ENCODE measurements at places on chromosomes 13 and 19.

DNA sequence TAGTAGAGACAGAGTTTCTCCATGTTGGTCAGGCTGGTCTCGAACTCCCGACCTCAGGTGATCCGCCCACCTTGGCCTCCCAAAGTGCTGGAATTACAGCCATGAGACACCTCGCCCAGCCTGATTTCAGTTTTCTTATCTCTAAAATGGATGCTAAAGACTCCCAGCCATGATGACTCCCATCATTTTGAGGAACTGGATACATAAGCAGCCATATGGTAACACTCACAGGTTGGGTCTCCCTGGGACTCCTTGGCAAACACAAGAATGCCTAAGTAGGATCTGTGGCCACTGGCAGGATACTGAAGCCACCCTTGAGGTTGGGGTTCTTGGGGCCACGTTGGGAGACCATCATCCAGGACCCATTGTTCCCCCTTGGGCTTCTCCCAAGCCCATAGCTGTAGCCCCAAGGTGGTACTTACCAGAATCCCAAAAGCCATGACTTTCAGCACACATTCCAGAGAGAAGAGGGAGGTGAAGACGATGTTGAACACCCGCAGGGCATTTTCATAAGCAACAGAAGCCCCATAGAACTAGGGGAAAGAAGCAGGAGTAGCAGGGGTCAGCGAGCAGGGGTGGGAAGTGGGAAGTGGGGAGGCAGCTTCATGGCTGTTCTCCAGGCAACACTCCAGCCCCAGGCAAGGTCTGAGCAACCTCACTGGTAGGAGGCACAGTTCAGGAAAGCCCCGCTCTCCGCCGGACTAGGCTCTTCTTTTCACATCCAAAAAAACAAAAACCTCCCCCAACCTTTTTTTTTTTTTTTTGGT is 102.5 kb downstream of the IER2 start:
- DNase-seq = no peak

DNA sequence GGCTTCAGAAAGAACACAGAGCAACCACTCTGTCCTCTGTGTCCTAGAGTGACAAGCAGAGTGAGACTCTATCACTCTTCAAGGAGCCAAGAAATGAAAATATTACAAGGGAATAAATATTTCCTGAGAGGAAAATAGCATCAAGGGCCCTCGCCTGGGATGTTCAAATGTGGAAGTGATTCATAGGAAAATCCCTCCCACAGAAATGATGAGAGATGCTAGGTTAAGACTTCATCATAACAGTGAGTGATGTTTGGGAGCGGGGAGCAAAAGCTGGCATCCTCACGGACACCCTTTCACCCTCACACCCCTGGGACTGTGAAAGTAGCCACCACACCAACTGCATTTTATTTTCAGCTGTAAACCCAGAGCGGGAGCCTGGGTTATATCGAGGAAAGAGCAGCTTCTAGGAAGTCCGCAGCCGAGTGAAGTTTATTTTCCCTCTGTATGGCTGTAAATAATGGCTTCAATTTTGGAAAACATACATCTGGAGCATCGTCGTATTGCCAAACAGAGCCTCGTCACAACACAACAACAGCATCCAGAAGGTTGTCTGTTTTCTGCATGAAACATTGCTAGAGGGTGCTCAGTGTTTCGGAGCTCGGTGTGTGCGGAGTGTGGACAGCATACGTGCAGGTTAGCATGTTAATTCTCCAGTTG is 54.8 kb downstream of the DLEU7 start:
- no peak for DNase-seq

DNA sequence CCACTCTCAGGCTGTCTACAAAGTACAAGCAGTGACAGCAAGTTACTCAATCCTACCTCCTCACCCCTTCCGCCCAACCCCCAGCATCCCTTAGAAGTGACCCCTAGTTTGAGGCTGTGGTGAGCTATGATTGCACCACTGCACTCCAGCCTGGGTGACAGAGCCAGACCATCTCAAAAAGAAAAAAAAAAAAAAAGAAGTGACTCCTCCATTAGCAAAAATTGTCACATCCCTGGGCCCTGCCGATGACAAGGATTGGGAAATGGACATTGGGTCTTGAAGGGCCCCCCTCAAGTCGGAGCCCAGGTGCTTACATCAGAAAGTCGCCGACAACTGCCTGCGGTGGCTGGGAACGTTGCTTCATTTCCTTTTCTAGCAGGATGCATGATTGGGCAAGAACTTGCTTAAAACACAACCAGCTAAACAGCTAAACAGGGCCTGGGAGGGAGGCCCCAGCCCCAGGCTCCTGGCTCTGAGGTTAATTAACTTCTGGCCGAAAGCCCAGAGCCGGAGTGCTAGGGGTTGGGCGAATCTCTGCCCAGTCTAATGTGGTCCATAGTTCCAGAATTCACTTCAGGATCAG is 15.3 kb downstream of the RAB3D start:
- DNase-seq = no peak

DNA sequence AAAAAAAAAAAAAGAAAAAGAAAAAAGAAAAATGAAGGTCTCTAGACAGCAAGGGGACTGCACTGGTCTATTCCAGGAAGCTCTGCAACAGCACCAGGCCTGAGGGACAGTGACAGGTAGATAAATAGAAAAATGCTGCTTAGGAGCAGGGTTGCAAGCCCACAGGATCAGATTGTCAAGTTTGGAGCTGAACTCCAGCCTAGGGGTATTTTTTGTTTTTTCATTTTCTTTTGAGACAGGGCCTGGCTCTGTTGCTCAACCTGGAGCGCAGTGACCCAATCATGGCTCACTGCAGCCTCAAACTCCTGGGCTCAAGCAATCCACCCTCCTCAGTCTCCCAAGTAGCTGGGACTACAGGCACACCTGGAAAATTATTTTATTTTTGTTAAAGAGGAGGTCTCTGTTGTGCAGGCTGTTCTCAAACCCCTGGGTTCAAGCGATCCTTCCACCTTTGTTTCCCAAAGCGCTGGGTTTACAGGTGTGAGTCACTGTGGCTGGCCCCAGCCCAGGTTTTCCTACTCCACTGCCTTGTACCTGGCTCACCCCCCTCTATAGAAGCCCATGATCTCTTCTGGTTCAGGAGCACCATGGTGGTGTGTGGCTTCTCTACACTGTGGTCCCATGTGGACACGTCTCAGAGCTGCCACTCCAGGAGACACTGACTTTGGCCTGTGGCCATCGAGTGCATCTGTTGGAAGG is 23.9 kb downstream of the POP4 start:
- DNase-seq = no peak

DNA sequence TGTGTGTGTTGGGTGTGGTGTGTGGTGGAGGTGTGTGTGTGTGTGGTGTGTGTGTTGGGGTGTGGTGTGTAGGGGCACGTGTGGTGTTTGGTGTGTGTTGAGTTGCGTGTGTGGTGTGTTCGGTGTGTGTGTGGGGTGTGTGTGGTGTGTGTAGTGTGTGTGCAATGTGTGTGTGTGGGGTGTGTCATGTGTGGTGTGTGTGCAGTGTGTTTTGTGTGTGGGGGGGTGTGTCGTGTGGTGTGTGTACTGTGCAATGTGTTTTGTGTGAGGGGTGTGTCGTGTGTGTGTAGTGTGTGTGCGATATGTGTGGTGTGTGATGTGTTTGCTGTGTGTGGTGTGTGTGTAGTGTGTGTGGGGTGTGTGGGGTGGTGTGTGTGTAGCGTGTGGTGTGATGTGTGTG is 6.0 kb upstream of the KPTN start:
- DNase-seq = no peak

GRCh38 chr13:108137176-108137575 is 78.2 kb downstream of the LIG4 start:
- no peak for DNase-seq

DNA sequence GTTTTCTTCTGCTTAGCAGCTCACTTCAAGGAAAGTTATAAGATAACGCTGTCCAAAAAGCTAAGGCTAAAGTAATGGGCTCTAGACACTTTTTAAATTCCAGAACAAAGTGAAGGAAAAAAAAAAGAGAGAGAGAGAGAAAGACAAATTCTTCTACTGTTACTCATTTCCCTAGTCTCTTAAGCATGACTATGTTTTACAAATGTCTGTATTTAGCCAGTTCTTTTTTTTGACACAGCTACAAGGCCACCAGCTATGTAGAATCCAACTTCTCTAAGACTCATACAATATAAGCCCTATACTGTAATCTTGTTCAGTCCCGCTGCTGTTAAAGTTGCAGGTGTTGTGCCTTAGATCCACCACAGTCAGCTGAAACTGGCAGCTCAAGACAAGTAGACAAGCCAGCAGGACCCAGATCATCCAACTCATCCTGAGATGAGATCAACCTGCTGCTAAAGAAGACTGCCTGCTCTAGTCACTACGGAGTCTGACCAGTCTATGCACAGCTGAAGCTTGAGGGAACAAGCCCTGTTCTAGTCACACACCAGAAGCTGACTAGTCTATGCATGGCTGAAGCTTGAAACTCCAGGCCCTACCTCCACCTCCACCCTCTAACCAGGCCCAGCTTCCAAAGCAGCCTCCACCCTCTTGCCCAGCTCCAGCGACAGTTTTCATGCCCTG is 10.3 kb upstream of the ZNF83 start:
- no peak for DNase-seq

GRCh38 chr19:35143231-35143715 is at the start of gene FXYD7:
FXYD7 (plus strand) TSS chr19:35143255; CDS start chr19:35143334, 79 bp downstream.
- no peak for DNase-seq

DNA sequence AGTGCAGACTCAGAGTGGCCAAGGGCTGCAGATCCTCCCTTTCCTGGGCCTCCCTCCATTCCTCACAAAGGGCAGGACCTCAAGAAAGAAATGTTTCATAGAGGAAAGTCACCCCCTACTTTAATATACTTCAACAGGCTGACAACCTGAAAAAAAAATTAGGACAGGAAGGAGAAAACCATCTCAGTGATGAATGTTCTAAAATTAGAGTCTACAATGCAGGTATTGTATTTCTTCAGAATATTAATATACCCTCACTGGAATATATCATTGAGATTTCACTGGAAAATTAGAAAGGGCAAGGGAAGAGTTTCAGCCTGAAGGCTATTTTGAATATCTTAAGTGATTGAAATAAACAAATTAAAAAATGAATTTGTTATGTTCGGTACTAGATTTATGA is 176.9 kb downstream of the DNAJC15 start:
- DNase-seq = no peak

- DNase-seq = no peak
Measured at GRCh38 chr13:98556968-98557631, 19.8 kb downstream of the STK24 start.

DNA sequence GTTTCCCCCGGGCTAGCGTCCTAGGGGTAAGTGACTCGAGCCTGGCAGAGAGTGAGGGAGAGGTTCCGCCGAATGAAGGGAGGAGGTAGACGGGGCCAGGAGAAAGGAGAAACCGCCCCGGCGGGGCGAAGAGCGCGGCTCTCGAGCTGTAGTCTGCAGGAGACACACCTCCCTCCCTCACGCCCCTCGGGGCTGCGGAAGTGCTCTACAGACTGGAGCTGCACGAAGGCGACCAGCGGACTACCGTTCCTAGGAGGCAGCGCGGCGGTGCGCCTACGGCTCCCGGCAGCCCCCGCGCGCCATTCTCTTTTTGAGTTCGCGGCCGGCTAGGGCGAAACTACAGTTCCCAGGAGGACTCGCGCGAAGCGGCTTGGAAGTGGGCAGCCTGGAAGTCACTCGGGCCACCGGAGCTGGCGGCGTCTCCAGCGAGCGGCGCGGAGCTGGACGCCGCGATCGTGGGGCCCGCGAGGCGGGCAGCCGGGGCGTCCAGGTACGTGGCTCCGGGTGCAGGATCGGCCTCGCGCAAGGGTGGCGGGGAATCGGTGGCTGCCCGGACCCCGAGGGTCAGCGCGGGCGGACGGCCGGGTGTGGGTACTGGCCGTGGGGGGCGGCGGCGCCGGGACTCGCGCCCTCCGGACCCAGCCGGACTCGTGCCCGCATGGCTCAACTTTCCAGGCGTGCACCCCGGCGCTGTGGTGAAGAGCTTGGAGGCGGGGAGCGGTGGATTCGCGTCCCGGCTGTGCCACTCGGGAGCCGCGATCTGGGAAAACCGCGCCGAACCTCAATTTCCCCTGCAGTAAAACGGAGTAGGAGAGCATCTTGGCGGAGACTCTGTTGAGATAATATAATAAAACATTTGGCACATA is at the start of gene SIPA1L3:
Gene SIPA1L3 (plus strand): TSS at position 340 of the 866 bp plus-strand sequence. CDS start 174,358 bp downstream, outside the sequence.
- DNase-seq = peak; percentile 73

DNA sequence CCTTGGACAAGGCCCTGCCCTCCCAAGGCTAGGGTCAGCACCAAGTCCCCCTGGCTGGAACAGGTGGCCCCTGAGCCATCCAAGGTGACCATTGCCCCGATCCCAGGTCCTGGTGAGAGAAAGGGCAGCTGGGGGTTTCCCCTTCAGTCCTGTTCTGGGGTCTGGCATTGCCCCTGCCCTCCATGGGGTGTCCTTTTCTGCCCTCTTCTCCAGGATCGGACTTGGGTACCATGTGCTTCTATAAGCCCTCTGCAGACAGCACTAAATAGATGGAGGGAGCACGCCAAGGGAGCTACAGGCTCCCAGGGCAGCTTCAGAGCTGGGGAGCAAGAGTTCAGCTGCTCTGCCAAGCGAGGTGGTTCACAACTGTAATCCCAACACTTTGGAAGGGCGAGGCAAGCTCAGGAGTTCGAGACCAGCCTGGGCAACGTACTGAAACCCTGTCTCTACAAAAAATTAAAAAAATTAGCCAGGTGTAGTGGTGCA is 13.5 kb upstream of the KCNN1 start:
- DNase-seq = no peak

GRCh38 chr13:23620211-23620610 is 50.0 kb downstream of the TNFRSF19 start:
- no peak for DNase-seq

DNA sequence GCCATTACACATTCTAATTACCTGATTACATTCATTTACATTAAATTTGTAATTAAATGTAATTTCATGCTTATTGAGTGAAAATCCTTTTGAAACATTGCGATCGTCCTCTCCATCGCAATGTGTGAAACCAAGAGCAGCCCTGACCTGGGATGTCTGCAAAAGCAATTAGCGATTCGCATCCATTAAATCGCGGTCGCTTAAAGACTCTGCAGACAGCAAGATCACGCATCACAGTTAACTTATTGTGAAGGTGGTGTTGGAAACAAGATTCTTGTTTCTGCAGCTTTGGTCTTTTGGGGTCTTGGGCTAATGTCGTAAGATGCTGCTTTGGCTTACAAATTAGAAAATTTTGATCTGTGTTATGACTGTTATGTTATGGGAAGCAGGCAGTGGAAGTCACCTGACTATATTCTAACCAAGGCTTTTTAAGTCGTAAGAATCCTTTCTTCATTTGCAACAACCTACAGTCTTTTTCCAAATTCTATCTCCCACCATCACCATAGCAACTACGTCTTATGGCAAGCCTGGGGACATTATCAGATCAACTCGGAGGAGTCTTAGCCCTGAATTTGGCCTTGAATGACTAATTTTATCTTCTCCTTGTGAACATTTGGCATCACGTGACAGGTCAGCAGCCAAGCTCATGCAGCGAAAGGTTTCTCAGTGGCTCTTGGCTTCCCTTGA is 142.8 kb upstream of the SOX1 start:
- no peak for DNase-seq

Measured in activated naive CD4-positive, alpha-beta T cell (primary cell).